ENCODE measurements at places on chromosomes 6 and 20.

DNA sequence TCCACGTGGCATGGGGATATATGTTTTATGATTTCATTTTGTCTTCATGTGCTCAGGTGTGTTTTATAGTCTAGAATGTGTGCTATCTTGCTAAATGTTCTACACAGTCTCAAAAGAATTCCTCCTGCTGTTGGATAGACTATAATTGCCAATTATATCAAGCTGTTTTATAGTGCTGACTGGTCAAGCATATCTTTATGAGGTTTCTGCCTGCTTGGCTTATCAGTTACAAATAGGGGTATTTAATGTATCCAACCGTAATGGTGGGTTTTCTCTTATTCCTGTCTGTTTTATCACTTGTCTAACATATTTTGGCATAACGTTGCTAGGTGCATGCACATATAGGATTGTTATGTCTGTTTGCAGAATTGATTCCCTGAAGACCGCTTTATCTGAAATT lies 201.3 kb downstream of the EYS start:
- no peak for DNase-seq

DNA sequence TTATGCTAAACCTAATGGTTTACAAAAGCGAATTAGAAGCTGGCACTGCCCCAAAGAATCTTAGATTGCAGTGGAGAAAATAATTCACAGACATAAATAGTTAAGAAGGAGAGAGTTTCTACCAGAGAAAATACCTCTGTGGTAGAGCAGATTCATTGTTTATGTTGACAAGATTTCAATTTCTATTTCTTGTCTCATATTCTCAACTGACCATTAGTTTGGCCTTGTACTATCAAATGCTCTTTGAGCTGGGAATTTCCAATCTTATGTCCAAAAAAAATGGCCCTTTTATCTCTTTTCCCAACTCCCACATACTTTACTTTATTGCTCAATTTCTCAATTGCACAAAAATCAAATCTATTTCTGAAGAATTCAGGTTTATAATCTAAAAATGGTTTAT lies 804.1 kb upstream of the CITED2 start:
- no peak for DNase-seq

DNA sequence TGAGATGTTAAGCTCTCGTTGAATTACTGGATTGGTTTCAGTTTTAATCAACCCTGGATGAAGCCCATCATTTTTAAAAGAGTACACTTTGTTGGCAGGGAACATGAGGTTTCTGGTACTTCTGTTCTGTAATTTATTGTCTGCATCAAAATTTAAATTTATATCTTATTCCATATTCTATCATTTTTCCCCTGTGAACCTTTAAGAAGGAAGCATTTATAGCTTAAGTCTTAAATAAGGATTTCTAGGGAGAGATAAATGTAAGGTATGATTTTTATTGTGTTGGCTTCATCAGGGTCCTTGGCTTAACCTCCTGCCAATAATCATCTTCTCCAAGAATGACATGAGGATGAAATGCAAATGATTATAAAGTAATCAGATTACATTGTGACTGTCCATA lies 40.6 kb downstream of the MLIP start:
- no peak for DNase-seq

- no peak for DNase-seq
These were observed 395.3 kb downstream of the GJA1 start for GRCh38 chr6:121830736-121831135.

DNA sequence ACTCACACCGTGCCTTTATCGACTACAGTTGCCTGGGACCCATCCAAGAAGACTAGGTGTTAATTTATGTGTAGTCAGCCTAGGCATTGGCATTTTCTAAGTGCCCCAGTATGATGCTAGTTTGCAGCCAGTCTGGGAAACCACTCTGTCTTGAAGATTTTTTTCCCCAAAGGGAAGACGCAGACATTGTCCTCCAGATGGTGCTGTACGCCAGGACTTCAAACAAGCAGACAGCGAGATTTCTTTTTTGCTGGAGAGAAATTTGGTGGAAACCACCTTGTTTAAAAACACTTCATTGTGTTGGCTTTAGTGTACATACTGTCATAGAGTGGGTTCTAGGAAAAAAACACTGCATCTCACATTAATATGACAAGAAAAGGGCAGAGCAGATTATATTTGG lies 30.0 kb downstream of the ALDH5A1 start:
- DNase-seq: no peak

DNA sequence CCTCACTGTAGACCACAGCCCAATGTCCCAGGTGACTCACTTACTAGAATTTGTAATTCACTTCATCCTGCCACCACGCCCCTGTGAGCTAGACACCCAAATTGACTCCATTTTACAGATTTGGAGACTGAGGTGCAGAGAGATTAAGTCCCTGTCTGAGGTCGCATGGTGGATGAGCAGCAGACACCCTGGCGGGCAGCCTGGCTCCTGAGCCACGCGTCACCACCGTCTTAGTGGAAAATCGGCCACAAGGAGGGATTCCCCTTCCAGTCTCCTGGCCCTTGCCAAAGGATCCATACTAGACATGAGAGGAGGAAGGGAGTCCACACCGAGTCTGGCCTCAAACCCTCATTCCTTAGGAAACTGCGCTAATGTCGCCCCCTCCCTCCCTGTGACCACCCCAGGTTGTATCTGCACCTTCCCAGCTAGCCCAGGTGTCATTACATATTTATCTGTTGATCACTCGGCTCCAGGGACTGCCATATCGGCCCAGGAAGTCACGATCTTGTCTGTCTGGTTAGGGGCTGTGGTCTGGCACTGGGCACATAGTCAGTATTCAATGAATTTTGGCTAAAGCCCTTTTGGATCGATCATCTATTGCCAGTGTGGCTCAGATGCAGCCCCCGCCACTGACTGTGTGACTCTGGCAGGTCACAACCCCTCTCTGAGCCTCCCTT lies 25.7 kb upstream of the PTGIS start:
- no peak for DNase-seq

GRCh38 chr6:149454346-149454848 lies 30.4 kb downstream of the ZC3H12D start:
- DNase-seq: no peak

DNA sequence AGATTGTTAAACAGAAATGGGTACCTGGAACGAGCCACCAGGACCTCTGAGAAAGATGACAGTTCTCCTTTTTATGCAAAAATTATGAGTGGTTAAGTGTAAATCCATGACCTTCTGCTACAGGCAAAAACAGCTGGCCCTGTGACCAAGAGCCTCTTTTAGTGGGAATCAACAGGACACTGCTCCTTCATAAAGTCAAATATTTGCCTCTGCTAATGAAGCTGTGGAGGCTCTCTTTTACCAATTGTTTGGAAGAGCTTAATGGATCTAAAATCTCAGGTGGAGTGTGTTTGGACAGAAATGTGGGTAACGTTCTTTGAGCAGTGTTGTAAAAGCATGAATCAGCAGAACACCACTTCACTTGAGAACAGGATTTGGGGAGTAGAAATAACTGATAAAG lies 117.5 kb upstream of the PCSK2 start:
- no peak for DNase-seq

GRCh38 chr20:14142964-14143627 lies 147.8 kb downstream of the MACROD2 start:
- DNase-seq: no peak

GRCh38 chr20:57940868-57941522 lies 231.2 kb upstream of the PMEPA1 start:
- no peak for DNase-seq

- DNase-seq: no peak
These were observed 401.2 kb upstream of the SULF2 start for GRCh38 chr20:48186447-48186846.

DNA sequence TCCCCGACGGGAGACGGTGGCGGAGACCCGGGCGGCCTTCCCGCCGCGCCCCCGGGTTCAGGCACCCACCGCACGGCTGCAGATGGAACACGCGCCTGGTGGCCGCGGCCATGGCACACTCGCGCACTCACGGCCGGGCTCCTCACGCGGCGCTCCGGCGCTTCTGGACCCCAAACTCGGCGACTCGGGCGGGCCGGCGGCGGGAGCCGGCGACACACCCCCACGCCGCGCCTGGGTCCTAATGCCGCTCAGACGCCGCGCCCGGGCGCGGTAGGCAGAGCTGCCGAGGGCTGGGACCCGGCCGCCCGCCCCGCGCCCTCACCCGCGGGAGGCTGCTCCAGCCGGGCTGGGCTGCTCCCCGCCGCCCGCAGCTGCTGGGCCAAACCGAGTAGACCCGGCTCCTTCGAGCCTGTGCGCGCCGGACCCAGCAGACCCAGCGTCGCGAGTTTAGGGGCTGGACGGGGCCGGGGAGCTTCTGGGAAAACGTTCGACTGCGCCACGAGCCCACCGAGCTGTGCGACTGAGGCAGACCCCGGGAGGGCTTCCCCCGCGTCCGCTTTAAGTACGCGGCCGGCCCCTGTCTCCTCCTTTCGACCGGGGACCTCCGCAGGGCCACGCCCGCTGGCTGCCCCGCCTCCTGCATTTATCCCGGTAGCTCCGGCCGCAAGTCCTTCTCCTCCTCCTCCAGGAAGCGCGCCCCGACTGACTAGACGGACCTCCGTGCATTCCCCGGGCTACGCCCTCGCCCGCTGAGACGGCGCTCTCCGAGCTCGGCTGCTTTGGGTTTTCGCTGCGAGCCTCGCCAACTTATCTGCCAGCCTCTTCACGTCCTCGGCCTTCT lies at the start of gene SLC4A11:
TSS of gene SLC4A11 (minus strand) at position 165 of the 841 bp plus-strand sequence. CDS start at position 112, 53 bp downstream.
- DNase-seq: peak; percentile 79

DNA sequence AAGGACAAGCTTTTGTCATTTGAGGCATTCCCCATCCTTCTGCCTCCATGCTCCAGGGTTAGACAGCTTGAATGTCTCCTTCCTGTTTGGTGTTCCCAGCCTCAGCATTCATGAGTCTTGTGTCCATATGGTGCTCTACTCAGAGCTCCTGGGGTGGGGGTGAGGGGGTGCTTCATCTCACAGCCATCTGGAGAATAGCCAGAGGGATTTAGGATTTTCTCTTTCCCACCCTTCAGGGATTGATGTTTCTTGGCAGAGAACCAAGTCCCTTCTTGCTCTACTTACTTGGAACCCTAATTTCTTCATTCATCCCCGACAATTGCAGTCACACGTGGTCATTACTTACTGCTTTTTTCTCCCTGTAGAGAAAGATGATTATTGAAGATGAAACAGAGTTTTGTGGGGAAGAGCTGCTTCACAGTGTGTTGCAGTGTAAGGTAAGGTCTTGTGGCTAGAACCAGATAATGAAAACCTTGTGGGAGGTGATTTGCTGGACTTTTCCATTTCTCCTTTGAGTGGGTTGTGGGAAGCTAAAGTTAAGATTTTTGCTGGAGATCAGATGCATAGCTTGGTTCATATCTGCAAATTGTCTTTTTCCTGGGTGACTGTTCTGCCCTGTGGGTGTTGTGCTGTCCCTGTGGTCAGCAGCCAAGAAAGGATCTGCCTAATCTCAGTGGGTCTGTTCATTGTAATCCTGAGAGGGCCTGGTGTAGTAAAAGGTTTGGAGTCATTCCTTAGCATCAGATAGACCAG lies 18.6 kb downstream of the CMTR1 start:
- DNase-seq: no peak

GRCh38 chr6:32095338-32096086 lies 13.6 kb downstream of the TNXB start:
- DNase-seq: no peak

DNA sequence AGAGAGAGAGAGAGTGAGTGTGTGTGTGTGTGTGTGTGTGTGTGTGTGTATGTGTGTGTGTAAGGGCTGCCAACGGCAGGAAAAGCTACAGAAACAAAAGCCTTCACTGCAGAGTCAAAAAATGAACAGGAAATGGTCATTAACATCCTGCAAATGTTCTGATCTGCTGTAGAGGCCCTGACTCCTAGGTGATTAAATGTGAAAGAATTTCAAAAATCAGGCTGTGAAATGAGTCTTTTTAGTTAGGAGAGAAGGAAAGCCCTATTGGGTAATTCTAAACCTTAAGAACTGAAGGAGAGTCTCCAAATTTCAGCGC lies 166.5 kb upstream of the MYLIP start:
- DNase-seq: peak; percentile 63

- no peak for DNase-seq
These were observed 19.2 kb downstream of the MICA start for GRCh38 chr6:31422587-31422986.

DNA sequence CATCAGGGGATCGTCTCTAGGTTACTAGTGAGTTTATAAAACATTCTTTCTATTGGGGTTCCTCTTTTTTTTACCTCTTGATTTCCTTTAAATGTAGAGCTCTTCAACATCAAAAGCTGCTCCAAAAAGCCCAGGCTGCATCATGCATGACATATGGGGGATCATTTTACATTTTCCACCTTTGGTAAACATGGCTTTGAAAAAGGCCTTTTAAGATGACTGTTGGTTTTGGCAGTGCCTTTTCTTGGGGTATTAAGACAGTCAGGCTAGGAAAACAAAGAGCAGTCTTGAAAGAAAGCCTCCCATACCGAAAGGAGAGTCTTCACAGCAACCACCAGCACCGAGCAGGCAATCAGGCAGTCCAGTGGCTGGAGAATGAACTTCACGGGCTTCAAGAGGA lies 73.2 kb downstream of the NPEPL1 start:
- no peak for DNase-seq

DNA sequence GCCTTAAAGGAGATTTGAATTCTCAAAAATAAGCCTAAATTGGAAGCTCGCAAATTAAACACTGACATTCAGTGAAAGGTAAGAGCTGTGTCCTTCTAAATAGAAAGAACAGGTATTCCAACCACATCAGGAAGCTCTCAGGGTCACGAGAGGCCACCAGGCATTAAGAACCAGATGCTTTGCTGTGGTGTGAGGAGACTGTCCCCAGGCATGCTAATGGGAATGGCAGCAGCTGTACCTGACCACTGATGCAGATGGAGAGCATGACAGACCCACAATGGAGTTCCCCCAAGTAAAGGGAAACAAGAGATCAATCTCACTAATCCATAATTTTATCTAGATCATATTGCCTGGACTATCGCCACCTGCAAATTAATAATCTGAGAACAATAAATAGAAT lies 658.9 kb upstream of the NOX3 start:
- no peak for DNase-seq

- no peak for DNase-seq
These were observed 62.9 kb downstream of the SCAND1 start for GRCh38 chr20:35891375-35891774.

DNA sequence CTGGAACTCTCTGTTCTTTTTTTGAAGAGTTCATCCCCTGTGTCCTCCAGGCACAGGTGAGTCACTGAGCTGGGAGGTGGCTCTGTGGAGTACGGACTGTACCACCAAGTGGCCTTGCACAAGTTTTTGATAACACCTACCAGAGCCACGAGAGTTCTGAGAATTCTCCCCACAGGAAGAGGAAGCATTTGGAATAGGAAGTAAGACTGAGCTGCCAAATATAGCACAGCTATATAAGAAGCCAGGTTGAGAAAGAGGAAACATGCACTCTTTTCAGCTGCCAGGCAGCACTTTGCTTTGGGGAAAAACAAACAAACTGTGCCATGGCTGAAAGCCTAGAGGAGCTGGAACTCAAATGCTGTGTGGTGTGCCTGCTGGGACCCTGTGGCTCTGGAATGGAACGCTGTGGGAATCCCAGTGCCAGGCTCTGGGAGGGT lies 70.8 kb upstream of the RIPOR2 start:
- no peak for DNase-seq
